Non-pigmented ciliary epithelial cell (primary cell): ENCODE measurements at places on chromosomes 16 and 17.

- no peak for DNase-seq
These were observed 84.9 kb upstream of the SDK2 start for GRCh38 chr17:73729101-73729500.

- no peak for DNase-seq
These were observed 29.4 kb downstream of the IRF8 start for GRCh38 chr16:85928401-85928820.

GRCh38 chr17:34081269-34081668, 173.8 kb upstream of the CCL2 start:
- no peak for DNase-seq

- no peak for DNase-seq
These were observed 366.5 kb downstream of the SEC14L1 start for GRCh38 chr17:77507111-77507885.

DNA sequence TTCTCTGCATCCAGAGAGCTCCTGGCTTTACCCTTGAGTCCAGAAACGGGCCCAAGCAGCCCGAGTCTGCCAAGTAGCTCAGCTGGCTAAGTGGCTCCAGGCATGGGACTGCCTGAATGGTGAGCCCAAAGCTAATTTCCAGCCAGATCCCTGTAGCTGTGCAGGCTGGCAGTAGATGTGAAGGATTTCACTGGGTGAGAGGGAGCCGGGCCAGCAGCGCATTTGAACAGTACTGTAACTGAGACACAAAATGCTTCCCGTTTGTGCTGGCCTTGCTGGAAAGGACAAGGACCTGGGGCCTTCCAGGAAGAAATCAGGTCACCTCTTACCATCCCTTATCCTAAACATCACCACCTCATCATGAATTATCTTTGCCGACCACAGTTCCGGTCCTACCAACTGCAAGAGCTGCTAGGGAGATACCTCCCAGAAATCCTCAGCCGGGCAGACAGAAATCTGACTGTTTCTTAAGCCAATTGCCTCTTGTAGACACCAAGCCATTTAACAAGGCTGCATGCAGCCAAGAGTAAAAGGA, 3.7 kb downstream of the TIMP2 start:
- no peak for DNase-seq

GRCh38 chr17:37642681-37643080, 565 bp downstream of the DDX52 start:
- no peak for DNase-seq
